ENCODE measurements at places on chromosomes 1 and 21.

DNA sequence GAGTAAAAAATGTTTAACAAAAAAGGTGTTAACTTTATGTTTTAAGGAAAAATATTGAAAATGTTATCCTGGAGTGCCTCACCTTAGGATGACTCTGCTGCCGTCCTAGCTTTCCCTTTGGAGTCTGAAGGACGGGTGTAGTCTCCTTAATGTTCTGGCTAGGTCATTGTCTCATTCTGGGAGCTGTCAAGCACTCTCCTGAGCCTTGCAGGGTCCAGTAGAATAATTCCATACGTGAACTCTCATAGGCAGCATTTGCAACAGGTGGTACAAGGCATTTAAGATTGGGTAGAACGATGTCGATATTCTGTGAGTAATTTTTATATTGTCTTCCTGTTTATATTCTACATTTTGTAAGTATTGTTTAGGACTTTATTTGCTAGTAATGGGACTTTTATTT is 283.6 kb upstream of the C1orf105 start:
- no peak for DNase-seq

DNA sequence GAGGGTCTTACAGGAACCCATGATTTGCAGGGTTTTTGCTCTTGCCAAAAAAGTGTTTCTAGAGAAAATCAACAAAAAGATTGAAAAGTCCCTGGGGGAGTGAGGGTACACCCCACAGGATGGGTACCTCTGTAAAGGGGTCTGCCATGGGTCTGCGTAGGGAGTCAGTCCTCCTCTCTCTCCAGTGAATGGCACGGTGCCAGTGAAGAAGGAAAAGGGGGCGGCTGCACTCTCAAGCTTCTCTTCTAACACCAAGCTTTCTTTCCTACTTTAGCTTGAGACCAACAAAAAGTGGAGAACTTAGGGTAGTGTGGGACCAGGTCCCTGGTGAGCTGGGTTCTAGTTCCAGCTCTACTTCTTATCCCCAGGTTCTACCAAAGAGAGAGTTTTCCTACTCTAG is 87.4 kb downstream of the GLUL start:
- no peak for DNase-seq

- DNase-seq = peak; percentile 58
Measured at GRCh38 chr1:218164930-218165700, 120.0 kb upstream of the RRP15 start.

DNA sequence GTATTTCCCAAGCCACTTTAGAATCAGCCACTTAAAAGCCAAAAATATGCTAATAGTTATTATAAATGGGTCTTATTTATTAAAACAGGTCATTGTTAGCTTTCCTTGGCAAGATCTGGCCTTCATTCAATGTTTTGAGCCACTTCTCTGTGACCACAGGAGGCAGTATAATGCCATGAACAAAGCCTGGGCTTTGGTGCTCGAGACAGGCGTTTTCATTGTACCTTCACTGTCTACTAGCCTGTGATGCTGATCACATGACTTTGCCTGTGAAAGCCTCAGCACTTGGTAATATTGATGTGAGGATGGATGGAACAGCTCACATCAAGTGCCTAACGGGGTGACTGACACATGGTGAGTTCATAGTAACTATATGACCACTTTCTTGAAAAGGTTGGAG is 217.0 kb downstream of the RWDD3 start:
- no peak for DNase-seq

DNA sequence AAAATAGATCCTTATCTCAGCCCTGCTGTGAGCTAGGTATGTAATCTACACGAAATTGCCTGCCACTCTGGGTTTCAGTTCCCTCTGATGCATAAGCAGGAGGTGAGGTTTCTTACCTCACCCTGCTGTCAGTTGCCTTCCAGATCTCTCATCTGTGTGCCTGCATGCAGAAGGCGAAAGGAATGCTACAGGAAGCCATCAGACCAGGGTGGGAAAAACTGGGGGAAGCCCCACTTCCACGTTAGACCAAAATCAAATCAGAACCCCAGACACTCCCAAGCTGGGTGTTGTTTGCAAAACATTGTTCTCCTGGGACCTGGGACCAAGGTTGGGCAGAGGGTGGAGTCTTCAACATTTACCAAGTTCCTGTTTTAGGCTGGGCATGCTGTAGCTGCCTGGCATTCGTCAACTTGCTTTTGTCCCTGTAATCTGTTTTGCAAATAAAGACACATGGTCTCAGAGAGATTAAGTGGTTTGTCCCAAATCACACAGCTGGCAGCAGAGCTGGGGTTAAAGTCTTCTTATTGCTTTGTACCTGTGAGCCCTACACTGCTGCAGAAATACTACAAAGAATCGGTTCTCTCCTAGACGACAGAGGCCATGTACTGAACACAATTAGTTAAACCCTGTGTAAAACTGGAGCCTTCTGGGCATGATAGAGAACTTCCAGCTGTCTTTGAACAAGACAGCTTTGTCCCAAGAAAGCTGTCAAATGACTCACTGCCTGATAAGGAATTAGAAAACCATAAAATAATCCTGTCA is 389.7 kb upstream of the RUNX1 start:
- no peak for DNase-seq

GRCh38 chr1:151009674-151010345 is 1.6 kb downstream of the PRUNE1 start:
- DNase-seq = no peak

DNA sequence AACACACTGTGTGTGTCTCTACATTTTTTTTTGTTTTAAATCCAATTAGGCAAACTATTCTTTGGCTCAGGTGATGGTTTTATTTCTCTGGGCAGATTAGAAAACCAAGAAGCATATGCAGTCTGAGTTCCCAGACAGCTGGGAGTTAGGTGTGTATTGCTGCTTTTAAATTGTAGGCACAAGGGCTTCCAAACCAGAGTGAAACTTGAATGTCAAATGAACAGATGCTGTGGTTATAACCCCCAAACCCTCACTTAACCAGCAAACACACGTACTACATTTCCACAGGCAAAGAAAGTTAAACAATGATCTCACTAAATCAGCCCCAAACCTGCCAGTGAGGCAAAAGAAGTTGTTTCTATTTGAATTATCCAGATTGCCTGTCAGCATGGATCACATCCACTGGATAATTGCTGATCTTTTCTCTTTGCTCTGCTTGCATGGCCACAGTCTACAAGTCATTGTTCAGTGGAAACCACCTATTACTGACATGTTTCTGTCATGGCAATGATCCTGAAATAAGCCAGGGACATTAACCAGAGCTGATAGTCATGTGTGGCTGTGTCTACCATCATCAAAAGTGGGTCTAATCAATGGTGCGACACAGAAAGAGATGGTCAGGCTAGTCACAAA is 576.5 kb upstream of the PLXNA2 start:
- no peak for DNase-seq

GRCh38 chr1:47188791-47189785 is 748 bp downstream of the PDZK1IP1 start:
- DNase-seq = no peak

DNA sequence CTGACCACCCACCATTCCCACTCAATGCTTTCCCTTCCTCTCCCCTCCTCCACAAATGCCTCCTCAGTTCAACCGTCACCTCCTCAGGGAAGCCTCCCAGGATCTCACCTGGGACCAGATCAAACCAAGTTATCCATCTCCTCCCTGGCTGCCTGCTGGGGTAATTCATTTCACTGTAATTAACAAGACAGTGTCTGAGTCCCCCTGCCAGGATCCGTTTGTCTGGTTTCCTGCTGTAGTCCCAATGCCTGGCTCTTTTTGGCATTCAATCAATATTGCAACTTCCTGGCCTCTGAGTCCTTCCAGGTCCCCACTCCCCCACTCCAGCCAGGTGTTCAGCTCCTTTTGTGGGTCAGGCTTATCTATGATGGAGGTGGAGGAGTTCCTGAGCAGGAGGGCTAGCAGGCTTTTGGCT is 687.7 kb downstream of the PTPRU start:
- no peak for DNase-seq

DNA sequence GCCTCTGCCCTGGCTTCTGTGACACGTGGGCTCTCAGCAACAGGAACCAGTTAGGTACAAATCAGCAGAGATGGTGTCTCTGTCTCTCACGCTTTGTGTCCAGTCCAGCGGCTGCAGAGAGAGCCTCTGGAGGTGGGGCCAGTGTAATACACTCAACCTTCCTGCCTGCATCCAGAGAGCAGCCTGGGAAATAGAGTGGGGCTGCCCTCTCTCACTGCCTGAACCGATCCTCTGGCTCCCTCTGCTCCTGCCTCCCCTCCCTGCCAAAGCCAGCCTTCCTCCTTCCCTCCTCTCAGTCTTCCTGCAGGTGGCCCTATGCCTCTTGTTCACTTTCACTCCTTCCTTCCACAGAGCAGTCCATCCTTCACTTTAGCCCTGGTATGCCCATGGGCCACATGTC is at the start of gene ZNF648:
ZNF648 (minus strand) TSS at position 119 of the 400 bp plus-strand sequence. CDS start 3,702 bp downstream, outside the sequence.
- DNase-seq = no peak

- DNase-seq = peak; percentile 52
Measured at GRCh38 chr21:33070998-33071769, 1.2 kb downstream of the OLIG1 start.

DNA sequence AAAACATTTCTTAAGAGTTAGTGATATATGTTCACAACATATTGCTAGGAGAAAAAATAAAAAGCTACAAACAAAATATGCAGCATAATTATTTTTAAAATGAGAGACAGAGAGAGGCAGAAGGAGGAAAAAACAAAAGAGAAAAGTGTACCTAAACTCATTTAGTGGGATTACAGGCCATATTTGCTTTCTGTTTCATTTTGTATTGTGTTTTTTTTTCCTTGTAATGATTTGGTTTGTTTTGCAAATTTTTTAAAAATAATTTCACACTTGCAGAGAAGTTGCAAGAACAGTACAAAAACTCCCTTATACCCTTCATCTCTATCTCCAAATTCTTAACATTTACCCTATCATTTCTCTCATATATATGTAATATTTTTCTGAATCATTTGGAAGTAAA is 65.0 kb downstream of the LBR start:
- DNase-seq = no peak

GRCh38 chr1:61077676-61078541 is 4.5 kb upstream of the NFIA start:
- peak; percentile 90 for DNase-seq

DNA sequence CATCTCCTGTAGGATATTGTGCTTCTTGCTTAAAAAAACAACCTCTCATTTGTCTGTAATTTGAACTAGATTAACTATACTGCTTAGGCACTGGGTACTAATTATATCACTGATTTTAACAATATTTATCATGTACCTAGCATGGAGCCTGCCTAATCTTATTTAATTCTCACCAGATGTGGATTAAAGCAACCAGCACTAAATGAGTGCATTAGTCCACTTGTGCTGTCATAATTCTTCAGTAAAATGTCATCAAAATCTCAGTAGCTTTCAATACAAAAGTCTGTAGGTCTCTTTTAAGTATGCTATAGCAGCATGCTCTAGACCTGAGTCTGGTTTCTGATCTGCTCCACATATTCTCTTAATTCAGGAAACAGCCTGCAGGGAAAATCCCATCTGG is 368.1 kb downstream of the NCAM2 start:
- no peak for DNase-seq

DNA sequence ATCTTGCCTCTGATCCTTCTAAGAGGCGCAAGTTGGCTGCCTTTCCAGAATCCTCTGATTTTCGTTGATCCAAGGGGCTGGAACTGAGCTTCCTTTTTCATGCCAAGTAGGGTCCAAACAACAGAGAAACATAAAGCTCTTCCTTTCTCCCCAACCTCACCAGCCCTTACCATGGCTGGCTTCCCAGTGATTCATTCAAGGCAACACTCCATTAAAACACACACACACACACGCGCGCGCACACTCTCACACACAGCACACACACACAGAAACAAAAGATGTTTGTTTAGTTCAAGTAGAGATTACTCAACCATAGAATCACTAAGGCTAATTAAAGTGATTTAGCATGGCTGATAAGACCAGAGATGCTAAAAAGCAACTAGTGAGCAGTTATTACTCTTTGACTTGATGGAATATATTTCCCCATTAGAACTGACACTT is 13.0 kb upstream of the GUCA2A start:
- no peak for DNase-seq

DNA sequence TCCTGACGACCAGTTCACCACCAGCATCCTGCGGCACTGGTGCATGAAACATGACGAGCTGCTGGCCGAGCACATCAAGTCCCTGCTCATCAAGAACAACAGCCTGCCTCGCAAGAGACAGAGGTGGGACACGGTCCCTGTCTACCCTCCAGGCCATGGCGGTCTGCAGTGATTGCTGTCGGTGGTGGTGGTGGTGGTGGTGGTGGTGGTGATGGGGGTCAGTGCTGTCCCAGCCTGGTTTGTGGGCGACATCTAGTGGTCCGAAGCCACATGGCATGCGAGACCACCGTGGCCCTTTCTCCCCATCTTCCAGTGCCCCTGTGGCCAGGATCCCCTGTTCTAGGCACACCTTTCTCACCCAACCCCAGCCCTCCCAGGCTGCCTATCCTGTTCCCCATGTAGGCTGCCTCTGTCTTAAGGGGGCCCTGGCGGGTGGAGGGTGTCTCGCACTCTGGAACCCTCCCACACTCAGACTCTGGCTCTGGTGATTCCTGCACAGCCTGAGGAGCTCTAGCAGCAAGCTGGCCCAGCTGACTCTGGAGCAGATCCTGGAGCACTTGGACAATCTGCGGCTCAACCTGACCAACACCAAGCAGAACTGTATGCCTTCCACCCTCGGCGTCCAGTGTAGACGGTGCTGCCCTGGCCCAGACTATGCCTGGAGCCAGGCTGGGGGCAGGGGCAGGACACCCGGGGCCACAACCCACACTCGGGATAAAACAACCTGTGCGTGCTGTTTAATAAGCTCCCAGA is 3.2 kb upstream of the SLC27A3 start:
- no peak for DNase-seq

GRCh38 chr1:10555635-10556429 is 81.1 kb downstream of the PEX14 start:
- no peak for DNase-seq

- DNase-seq = no peak
Measured at GRCh38 chr1:209655411-209656231, 3.4 kb upstream of the LAMB3 start.

- DNase-seq = no peak
Measured at GRCh38 chr1:37846647-37847339, 12.6 kb downstream of the MTF1 start.

GRCh38 chr1:86324130-86324822 is 71.8 kb downstream of the ODF2L start:
- DNase-seq = no peak
